ENCODE measurements at places on chromosomes 6 and 20.

DNA sequence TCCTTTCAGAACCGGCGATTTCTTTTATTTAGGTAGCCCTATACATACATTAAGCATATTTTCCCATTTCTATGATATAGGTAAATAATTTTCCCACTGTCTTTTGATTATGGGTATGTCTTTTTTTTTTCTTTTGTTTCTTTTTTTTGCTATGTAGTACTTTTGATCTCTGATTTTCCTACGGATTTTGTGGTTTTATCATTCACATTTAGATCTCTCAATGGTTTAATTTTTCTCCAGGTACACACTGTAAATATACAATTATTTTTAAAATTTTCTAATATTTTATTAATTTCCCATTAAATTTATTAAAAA, 436 bp upstream of the ZNF337 start:
- DNase-seq, result no peak

DNA sequence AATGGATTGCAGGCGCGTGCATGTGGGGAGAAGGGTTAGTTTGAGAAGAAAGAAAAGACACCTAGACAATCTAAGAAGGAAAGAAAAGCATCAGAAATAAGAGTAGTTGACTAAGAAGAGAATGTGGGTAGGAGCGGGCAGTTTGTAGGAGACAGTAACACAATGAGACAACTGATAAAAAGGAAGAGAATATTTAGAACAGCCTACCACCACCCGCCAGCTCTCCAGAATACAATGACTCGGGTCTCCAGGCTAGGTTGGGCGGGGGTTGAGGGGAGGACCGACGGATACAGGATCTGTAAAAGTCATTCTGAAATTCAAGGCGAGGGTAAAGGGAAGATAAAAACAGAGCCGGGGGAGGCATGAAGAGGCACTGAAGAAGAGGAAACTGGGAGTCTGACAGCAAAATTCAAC, 712 bp downstream of the ABHD16A start:
- DNase-seq, result no peak

- no peak for DNase-seq
These were observed 243.5 kb downstream of the FRK start for GRCh38 chr6:115817161-115817560.

- no peak for DNase-seq
These were observed 57.4 kb upstream of the CCDC167 start for GRCh38 chr6:37556881-37557644.

- DNase-seq, result no peak
These were observed 56.0 kb downstream of the CTNNBL1 start for GRCh38 chr20:37749620-37750403.

- no peak for DNase-seq
These were observed 96.7 kb upstream of the MC3R start for GRCh38 chr20:56151834-56152233.

DNA sequence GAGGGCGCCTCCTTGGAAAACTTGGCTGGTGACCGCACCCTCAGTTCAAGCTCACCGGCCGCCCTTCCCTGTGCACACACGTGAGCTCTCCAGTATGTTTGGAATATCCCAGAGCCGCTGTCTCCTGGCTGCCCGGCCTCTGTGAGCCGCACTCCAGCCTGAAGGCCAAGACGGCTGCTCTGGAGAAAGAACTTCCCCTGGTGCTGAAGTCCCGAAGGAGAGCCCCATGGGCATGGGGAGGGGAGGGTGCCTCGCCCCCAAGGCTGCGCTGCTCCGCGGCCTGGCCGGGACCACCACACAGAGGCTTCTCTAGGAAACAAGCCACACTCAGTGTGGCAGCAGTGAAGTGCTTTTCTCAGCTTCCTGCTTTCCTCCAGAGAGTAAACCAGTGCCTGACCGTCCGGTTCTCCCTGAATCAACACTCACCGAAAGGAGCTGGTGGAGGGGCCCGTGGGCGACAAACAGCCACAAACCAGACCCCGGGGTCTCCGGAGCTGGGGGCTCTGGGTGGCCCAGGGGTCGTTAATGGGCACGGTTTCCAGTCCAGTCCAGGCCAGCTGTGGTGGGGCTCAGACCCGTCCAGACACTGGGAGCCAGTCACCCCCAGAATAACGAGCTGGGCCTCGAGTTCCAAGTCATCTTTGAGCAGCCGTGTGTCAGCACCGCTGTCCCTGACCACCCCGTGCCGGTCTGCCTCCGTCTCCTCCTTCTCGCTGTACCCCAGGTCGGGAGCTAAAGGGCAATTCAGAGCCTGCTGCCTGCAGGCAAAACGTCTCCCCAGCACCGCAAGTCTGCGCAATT, 87.4 kb upstream of the BHLHE23 start:
- no peak for DNase-seq

DNA sequence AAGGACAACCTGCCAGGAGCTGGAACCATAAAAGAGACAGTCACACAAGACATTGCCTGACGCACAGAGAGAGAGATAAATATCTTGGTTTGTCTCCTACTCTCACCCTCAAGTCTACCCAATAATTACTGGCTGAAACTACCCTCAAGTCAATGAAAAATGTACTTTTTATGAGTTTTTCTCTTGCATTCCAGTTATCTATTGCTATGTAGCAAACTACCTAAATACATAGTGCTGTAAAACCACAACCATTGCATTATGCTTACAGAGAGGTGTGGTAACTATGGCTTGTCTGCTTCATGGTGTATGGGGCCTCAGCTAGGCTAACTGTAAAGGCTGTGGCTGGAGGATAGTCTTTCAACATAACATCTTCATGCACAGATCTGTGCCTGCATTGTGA, 247.8 kb downstream of the HAO1 start:
- DNase-seq, result no peak

DNA sequence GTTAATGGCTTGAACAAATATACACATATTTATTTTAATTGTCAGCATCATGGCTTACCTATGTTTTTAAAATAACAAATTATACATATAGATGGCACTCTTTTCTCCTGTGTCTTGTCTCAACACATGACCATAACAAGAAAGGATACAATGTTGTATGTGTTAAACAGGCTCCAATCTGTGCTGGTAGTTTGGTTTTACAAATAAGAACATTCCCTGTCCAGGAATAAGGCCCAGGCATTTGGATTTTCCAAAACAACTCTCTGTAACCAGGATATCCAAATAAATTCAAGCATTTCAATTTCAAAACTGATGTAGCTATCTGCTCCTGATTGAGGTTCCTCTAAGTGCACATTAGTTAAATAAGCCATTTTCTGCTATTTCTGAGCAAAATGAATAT, 17.1 kb downstream of the METTL24 start:
- no peak for DNase-seq

DNA sequence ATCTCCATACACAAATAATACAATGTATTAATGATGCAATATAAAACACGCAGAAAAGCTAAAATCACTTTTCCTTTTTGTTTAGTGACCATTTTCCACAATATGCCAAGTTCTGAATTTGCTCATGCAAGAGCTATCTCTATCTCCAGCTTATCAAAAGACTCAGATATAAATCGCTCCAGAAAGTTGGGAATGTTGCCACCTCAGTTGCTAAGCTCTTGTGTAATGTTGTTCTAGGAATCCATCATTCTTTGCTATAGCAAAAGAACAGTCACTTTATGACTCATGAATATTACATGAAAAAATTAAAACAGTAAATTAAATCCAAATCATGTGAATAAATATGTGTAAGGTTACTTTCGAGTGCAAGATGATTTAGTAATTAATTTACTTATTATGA, 8.7 kb downstream of the PLAGL1 start:
- no peak for DNase-seq

GRCh38 chr20:45969712-45970634, 2.0 kb downstream of the ZNF335 start:
- peak; percentile 45 for DNase-seq

- DNase-seq, result peak; percentile 19
These were observed 44.0 kb upstream of the DOK5 start for GRCh38 chr20:54431156-54431944.

- DNase-seq, result no peak
These were observed 611.0 kb upstream of the MARCKS start for GRCh38 chr6:113246186-113246585.

DNA sequence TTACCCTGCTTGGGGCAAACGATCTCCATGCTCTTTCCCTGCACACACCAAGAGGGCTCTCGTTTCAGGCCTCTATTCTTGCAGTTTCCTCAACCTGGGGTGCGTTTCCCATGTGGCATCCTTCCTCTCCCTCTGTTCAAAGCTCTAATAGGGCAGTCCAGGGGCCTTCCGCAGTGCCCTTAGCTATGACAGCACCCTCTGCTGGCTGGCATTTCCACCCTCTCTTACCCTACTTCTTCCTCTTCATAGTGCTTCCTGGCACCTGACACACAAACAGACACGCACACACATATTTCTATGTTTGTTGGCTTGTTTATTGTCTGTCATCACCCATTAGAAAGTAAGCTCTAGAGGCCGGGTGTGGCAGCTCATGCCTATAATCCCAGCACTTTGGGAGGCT, 294.0 kb downstream of the CLIC5 start:
- no peak for DNase-seq

- DNase-seq, result peak; percentile 60
These were observed 24.8 kb downstream of the C6orf15 start for GRCh38 chr6:31087494-31088089.
